Dermis lymphatic vessel endothelial cell (primary cell): ENCODE measurements at places on chromosomes 1 and 21. TPM values are rescaled to one million over a fixed set of nuclear protein-coding genes. Genes with fewer than 3 reads are reported as not detected.

PDE4B gene
- 171 and 299 TPM in 2 replicates for total RNA-seq

MROH7 gene
- total RNA-seq = under 0.01 and 0.09 TPM in 2 replicates

COA7 gene
- total RNA-seq = 7.9 and 13.3 TPM in 2 replicates

DIO1 gene
- not detected in 2 replicates for total RNA-seq

TTLL7 gene
- 0.65 and 2.2 TPM in 2 replicates for total RNA-seq

LCE1D gene
- total RNA-seq = not detected in 2 replicates

OR2L13 gene
- total RNA-seq = not detected in 2 replicates

TMEM125 gene
- not detected in 2 replicates for total RNA-seq

ADCY10 gene
- total RNA-seq = 0.11 TPM in 1 of 2 replicates, not detected in the other

GIPC2 gene
- total RNA-seq = 39.4 and 41.4 TPM in 2 replicates

HSPA6 gene
- 0.22 and 0.60 TPM in 2 replicates for total RNA-seq

SLC44A3 gene
- total RNA-seq = 3.6 and 4.1 TPM in 2 replicates

GPA33 gene
- not detected in 2 replicates for total RNA-seq

ANKRD65 gene
- total RNA-seq = 0.11 and 0.34 TPM in 2 replicates

CNTN2 gene
- total RNA-seq = not detected in 2 replicates

NTMT2 gene
- total RNA-seq = not detected in 2 replicates

BRINP2 gene
- not detected in 2 replicates for total RNA-seq

C4BPA gene
- not detected in 2 replicates for total RNA-seq

OLFM3 gene
- total RNA-seq = not detected in 2 replicates
